ENCODE measurements at places on chromosomes 12 and 14. TPM values are rescaled to one million over a fixed set of nuclear protein-coding genes. Genes with fewer than 3 reads are reported as not detected.

The P3H3 gene
- total RNA-seq, result 1.3 TPM

The YAF2 gene
- 49.6 TPM for total RNA-seq

The VRTN gene
- total RNA-seq, result not detected

- DNase-seq, result no peak
Measured at GRCh38 chr12:2384533-2385351, 332.0 kb downstream of the CACNA1C start.

DNA sequence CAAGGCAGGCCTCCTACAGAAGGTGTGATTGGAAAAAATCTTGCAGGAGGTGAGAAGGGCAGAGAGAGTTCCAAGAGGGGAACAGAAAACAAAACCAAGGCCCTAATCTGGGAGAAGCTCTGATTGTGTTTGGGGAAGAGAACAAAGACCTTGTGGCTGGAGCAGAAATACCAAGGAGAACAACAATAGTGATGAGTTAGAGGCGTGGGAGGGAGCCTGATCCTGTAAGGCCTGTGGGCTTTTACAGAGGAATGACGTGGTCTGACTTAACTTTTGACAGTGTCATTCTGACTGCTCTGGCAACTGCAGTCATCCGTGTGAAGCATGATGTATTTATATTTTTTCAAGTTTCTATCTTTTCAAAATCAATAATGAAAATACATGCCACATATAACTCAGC, 200.6 kb downstream of the ANO4 start:
- peak; percentile 34 for DNase-seq

- DNase-seq, result peak; percentile 67
Measured at GRCh38 chr12:52672321-52672933, 7.8 kb downstream of the KRT1 start.

DNA sequence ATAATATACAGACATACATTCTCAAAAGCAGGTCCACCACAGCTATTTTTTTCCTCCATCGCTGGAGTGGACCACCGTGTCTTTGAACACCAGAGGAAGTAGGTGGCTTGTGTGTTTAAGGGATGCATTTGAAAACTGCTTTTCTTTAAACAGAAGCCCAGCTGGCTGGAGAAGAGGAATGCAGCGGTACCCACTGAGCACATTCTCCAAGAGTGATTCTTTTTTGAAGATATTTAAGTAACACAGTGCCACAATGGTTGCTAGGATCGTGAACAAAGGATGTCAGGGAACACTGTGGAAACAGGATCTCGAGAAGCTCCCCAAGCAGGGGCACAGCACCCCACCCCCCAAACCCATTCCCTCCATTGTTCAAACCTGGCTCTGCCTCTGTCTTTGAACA, 286.6 kb upstream of the PWP1 start:
- no peak for DNase-seq

DNA sequence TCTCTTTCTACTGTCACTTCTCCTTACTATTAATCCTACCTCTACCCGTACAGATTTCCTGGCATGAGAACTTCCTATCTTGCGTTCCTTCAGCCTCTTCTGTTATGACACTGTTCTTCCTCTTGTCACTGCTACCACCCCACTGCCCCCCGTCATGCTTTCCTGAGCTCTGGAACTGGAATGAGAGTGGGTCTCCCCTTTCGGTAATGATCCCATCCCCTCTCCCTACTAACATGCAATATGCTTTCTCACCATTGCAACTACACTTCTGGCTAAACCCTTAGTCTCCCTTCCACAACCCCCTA, 4.9 kb upstream of the AP1G2 start:
- DNase-seq, result no peak

DNA sequence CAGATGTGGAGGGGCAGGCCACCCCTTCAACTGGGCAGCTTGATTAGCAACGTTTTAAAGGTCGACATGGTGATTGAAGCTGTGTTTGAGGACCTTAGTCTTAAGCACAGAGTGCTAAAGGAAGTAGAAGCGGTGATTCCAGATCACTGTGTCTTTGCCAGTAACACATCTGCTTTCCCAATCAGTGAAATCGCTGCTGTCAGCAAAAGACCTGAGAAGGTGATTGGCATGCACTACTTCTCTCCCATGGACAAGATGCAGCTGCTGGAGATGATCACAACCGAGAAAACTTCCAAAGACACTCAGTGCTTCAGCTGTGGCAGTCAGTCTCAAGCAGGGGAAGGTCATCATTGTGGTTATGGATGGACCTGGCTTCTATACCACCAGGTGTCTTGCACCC, 23.9 kb upstream of the AICDA start:
- DNase-seq, result no peak

DNA sequence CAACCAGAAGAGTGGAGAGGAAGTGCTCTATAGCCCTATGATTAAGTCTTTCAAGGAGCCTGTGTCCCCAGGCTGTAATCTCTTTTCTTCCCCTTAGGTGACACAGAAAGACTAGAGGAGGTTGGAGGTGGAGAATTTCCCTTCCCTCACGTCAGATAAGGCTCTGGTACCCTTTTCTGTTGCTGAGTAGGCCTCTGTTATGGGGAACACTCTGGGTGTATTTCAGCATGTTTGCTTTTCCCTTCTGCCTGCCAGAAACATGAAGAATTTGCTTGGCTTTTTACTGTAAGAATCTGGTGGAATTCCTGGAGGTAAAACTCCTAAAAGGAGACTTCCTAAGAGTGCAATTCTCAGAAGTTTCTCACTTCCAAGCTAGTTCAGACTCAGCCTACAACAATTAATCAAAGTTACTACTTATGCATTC, 58.3 kb downstream of the SIX1 start:
- DNase-seq, result no peak

- DNase-seq, result no peak
Measured at GRCh38 chr12:107480836-107481608, 204.6 kb upstream of the PWP1 start.

GRCh38 chr12:22481547-22482104, 62.7 kb downstream of the C2CD5 start:
- no peak for DNase-seq

Data from MCF 10A (cell line).